ENCODE measurements at places on chromosomes 4 and X. TPM values are rescaled to one million over a fixed set of nuclear protein-coding genes. Genes with fewer than 3 reads are reported as not detected.

JADE3 gene
- 5.2 TPM for total RNA-seq

CXorf49 gene
- total RNA-seq: not detected

CNKSR2 gene
- total RNA-seq: 10.4 TPM

TRPC3 gene
- 0.27 TPM for total RNA-seq

NWD2 gene
- not detected for total RNA-seq

NPY2R gene
- 1.6 TPM for total RNA-seq

SCML1 gene
- 5.6 TPM for total RNA-seq

IL2 gene
- not detected for total RNA-seq

DNA sequence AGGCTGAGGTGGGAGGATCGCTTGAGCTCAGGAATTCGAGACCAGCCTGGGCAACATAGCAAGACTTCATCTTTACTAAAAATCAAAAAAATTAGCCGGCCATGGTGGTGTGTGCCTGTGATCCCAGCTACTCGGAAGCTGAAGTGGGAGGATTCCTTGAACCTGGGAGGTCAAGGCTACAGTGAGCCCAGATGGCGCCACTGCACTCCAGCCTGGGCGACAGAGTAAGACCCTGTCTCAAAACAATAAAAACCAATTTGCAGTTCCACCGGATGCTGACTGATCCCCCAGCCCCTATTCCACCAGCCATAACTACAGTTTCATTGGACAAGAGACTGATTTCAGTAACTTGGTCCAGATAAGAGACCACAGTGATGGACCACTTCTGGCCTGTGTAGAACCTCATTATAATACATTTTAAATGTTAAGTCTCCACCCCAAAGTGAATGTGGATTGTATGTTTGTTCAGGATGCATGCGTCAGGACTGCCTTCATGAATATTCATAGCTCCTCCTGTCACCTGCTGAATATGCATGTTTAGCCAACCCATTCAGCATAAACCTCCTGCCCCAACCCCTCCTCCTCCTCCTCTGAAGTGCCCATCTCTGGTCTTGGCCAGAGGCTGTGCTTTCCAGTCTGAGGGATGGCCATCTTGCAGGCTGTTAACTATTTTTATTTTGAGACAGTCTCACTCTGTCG, 2.3 kb upstream of the SLBP start:
- peaks cover 12% of the 10 kb centered on the region for H3K36me3 ChIP-seq
- peaks cover 29% of the 10 kb centered on the region for H3K4me1 ChIP-seq
- H3K27me3 ChIP-seq: no peaks in the 10 kb centered on the region
- H3K27ac ChIP-seq: peak overlapping the region; percentile 18
- no peak overlapping the region for H3K4me3 ChIP-seq

- H3K4me3 ChIP-seq: no peak overlapping the region
- H3K36me3 ChIP-seq: no peaks in the 10 kb centered on the region
- no peak for DNase-seq
- no peaks in the 10 kb centered on the region for H3K27me3 ChIP-seq
- no peak overlapping the region for H3K27ac ChIP-seq
These were observed 116.8 kb upstream of the SHISA3 start for GRCh38 chr4:42280327-42281095.

DNA sequence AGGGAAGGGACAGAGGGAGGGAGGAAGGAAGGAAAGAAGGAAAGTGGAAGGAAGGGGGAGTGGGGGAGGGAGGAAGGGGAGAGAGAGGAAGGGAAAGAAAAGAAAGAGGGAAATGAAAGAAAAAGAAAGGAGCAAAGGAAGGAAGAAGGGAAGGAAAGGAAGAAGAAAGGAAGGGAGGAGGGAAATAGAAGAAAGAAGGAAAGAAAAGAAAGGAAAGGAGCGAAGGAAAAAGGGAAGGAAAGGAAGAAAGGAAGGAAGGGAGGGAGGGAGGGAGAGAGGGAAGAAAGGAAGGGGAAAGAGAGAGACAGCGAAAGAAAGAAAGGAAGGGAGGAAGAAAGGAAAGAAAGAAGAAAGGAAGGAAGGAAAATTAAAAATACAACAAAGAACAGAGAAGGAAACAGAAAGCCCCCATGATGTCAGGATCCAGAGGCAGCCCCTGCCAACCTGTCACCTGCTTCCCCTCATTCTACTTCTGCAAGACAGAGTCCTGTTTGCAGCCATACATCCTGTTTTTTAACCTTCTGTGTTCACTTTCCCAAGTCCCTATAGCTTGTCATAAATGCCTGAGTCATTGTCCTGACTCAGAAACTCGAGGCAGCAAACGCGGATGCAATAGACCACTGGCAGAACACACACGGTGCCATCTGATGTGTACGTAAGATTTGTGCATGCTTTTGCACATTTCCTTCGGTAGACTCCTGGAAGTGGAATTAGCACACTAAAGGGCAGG, 77.0 kb upstream of the C4orf50 start:
- no peak for DNase-seq
- no peaks in the 10 kb centered on the region for H3K4me1 ChIP-seq
- H3K27ac ChIP-seq: no peak overlapping the region
- H3K36me3 ChIP-seq: no peaks in the 10 kb centered on the region

DNA sequence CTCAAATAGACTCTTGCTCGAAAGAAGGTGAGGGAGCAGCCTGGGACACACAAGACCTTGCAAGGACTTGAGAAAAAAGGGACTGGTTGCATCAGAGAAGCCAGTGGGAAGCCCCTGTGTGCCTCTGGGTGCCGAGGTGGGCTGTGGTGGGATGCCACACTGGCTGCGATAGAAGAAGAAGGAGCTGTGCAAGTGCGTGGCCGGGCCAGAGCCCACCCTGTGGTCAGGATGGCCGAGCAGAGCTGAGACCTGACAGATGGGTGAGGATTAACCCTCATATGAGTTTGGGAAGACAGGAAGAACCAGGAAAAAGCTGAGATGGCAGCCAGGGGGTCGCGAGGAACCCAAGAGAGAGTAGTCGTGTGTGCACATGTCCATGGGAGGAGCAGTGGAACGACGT, 44.6 kb upstream of the HGFAC start:
- no peak for DNase-seq
- no peak overlapping the region for H3K4me3 ChIP-seq
- no peak overlapping the region for H3K27ac ChIP-seq
- H3K36me3 ChIP-seq: no peaks in the 10 kb centered on the region
- H3K27me3 ChIP-seq: no peaks in the 10 kb centered on the region
- peaks cover 8% of the 10 kb centered on the region for H3K4me1 ChIP-seq

GRCh38 chr4:173195109-173195508, 26.5 kb downstream of the GALNT7 start:
- H3K27ac ChIP-seq: no peak overlapping the region
- H3K4me1 ChIP-seq: peaks cover 23% of the 10 kb centered on the region
- no peaks in the 10 kb centered on the region for H3K36me3 ChIP-seq
- DNase-seq: no peak

DNA sequence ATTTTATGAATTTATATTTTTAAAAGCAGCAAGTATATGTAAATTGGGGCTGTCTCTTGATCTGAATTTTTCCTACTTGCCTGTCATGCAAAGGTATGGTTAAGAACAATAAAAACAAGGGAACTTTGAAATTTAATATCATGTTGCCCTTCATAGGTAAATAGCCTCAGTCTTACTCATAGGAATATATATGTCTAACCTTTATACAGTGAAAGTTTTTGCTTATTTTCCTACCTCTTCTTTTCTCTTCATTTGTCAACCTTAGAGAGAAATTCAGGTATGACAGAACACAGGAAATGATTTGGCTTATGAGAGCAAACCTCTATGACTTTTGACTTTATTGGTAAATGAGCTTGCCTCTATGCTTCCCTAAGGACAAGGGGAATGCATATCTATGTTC, 716.0 kb downstream of the CENPC start:
- no peaks in the 10 kb centered on the region for H3K36me3 ChIP-seq
- no peaks in the 10 kb centered on the region for H3K27me3 ChIP-seq
- H3K4me1 ChIP-seq: no peaks in the 10 kb centered on the region
- no peak for DNase-seq

DNA sequence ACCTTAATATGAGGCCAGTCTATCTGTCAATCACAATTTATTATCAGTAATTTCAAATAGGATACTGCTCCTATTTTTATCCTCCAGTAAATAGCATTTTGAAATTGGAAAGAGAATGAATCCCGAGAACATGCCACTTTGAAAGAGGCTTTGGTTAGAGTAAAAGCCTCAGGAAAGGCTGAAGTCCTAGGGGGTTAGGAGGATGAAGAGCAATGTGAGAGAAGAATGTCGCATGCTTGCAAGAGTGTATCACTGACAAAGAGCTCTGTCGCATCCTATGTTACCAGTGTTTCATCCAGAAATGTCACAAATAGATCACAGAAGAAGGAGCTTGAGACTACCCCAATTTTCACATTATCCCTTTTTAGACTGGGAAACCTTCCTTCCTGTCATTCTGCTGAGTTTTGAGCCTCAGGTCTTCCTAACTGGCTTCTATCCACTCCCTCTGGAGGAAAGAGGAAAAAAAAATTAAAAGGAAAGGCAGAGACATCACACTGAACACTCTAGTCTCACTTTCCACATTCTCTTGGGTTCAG, 39.8 kb downstream of the GPM6A start:
- H3K27me3 ChIP-seq: no peaks in the 10 kb centered on the region
- no peaks in the 10 kb centered on the region for H3K36me3 ChIP-seq
- no peaks in the 10 kb centered on the region for H3K4me1 ChIP-seq
- H3K4me3 ChIP-seq: no peak overlapping the region
- DNase-seq: no peak

- peak overlapping the region; percentile 97 for H3K27ac ChIP-seq
- DNase-seq: peak; percentile 12
These were observed 3.1 kb downstream of the JADE1 start for GRCh38 chr4:128812442-128813235.

- H3K36me3 ChIP-seq: peaks cover 8% of the 10 kb centered on the region
- H3K4me3 ChIP-seq: no peak overlapping the region
- no peak overlapping the region for H3K27ac ChIP-seq
- H3K4me1 ChIP-seq: no peaks in the 10 kb centered on the region
These were observed 23.6 kb downstream of the FAM199X start for GRCh38 chrX:104189837-104190236.

GRCh38 chr4:157994863-157995262, 178.0 kb downstream of the GASK1B start:
- H3K4me3 ChIP-seq: no peak overlapping the region
- no peak overlapping the region for H3K27ac ChIP-seq
- H3K27me3 ChIP-seq: no peaks in the 10 kb centered on the region
- no peaks in the 10 kb centered on the region for H3K36me3 ChIP-seq

GRCh38 chrX:55867181-55867651, 149.7 kb downstream of the RRAGB start:
- no peaks in the 10 kb centered on the region for H3K4me1 ChIP-seq
- no peak overlapping the region for H3K4me3 ChIP-seq

DNA sequence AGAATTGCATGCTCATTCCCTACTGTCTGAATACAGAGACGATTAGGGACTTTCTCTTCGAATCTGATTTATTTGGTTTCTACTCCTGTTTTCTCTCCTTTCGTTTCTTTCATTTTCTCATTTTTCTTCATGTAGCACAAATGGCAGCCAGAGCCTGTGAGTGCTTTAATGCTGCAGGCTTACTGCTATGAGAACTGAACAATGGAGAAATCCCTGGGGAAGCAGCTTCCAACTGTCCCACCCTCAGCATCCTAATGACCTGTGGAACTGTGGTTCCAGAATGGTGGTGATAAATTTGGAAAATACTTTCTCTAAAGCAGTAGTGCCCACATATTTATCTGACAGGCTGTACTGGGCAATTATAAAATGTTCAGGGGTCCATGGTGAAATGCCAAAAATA, 930.4 kb downstream of the DMD start:
- no peaks in the 10 kb centered on the region for H3K36me3 ChIP-seq
- H3K4me3 ChIP-seq: no peak overlapping the region
- no peaks in the 10 kb centered on the region for H3K27me3 ChIP-seq
- no peak overlapping the region for H3K27ac ChIP-seq
- H3K4me1 ChIP-seq: no peaks in the 10 kb centered on the region

GRCh38 chr4:38210396-38211114, 250.4 kb downstream of the PTTG2 start:
- H3K4me1 ChIP-seq: peaks cover 30% of the 10 kb centered on the region
- peak overlapping the region; percentile 90 for H3K27ac ChIP-seq
- no peaks in the 10 kb centered on the region for H3K36me3 ChIP-seq
- no peaks in the 10 kb centered on the region for H3K27me3 ChIP-seq

DNA sequence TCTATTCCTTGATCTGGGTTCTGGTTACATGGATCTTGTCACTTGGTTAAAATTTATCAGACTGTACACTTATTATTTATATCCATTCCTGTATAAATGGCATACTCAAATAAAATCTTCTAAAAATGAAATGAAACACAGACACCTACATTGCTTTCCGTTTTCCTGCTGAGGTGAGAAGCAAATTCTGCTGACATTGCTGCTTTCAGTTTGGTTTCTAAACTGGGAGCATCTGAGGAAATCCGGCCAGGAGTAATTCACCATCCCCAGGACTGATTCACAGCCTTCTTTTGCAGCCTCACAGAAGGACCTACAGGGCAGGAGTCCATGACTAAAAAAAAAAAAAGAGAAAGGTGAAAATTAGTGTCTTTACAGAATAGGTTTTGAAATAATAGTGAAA, 93.6 kb downstream of the CORIN start:
- H3K27me3 ChIP-seq: no peaks in the 10 kb centered on the region
- H3K4me1 ChIP-seq: no peaks in the 10 kb centered on the region
- H3K36me3 ChIP-seq: no peaks in the 10 kb centered on the region

DNA sequence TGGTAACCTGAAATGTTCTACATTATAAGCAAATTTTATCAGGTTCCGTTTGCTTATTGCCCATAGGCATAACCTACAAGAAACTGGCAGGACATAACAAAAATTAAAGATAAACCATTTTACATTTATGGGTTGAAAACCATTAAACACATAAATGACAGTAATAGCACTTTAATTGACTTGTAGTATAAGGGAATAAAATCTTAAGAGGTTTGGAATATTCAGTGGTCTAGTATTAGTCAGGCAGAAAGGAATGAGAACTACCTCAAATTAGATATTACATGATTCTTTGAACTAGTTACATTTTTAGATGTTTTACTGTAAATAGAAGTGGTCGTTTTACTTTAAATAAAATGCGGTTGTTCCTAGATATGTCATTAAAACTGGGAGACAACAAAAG, 111.9 kb downstream of the ADAMTS3 start:
- DNase-seq: no peak
- H3K27me3 ChIP-seq: no peaks in the 10 kb centered on the region
- H3K36me3 ChIP-seq: no peaks in the 10 kb centered on the region

GRCh38 chr4:155569960-155570515, 96.6 kb upstream of the GUCY1A1 start:
- no peak overlapping the region for H3K4me3 ChIP-seq
- H3K36me3 ChIP-seq: no peaks in the 10 kb centered on the region
- H3K27ac ChIP-seq: no peak overlapping the region
- no peak for DNase-seq
- no peaks in the 10 kb centered on the region for H3K4me1 ChIP-seq

Measured in thoracic aorta (tissue), 2 donors.